ENCODE measurements at places on chromosomes 1 and 21.

DNA sequence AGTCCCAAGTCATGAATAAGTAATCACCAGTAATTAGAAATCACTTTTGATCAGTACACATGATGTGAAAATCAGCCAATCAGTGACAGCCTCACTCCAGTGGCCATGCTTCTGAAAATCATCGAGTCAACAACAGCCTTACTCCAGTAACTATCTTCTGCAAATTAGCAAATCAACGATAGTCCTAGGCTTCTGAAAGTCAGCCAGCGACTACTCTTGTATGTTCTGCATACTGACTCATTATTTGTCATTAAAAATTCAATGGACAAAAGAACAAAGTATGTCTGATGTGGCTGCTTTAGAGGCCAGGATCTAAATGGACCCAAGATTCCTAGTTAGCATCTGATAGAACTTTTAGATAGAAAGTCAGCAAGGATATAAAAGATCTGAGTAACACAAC, 102.5 kb downstream of the GPR52 start:
- DNase-seq = no peak

DNA sequence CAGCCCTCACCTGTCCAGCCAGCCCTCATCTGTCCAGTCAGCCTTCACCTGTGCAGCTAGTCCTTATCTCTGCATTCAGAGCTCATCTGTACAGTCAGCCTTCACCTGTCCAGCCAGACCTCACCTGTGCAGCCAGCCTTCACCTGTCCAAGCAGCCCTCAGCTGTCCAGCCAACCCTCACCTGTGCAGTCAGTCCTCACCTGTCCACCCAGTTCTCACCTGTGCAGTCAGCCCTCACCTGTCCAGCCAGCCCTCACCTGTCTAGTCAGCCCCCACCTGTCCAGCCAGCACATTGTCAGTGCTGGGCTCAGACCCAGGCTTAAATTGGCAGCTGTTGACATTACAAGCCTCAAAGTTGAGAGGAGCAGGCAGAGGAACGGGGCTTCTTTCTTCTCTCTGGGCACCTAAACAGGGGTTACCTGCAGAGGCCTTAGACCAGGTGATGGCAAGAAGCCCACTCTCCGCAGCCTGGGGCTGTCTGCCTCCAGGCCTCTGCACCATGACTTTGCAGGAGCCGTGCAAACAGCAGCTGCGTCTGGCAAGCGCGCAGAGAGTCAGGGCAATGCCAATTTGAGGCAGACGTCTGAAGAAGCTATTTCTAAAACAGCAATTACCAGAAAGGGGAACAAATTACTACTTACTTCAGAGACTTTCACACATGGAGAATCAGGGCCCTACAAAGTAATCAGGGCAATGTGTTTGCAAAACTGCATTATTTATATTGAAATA, 506.1 kb downstream of the NPHP4 start:
- DNase-seq = no peak

DNA sequence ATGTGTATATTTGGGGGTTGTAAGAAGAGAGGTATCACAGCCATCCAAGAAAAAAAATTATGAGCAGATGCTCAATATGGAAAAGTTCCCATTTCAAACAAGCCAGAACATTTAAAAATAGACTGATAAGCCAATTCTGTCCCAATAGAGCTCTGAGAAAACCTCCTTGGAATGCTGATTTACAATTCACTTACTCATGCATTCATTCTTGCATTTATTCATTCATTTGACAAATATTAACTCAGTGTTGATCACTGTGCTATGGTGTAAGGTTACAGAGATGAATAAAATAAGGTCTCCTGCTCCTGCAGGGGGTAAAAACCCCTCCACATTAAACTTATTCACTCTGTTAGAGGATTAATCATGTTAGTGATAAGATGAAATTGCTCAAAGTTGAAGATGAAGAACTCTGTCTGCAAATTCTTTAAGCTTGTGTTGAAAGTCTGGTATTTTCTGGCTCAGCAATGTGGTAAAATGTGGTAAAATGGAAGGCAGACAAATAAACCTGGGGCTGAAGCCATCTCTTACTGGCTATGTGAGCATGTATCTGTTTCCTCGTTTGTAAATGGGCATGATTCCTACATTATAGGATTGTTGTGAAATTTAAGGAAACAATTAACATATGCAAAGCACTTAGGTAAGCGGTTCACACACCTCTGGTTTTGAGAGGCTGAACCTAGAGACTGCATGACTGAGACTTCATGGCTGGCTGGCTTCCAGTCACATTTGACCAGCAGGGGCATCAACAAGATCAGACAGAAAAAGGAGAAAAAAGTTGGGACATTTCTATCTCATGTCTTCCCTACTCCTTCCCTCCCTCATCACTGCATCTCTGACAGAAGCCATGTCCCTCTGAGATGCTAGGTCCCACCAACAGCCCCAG, 45.0 kb upstream of the DAB1 start:
- DNase-seq = no peak

DNA sequence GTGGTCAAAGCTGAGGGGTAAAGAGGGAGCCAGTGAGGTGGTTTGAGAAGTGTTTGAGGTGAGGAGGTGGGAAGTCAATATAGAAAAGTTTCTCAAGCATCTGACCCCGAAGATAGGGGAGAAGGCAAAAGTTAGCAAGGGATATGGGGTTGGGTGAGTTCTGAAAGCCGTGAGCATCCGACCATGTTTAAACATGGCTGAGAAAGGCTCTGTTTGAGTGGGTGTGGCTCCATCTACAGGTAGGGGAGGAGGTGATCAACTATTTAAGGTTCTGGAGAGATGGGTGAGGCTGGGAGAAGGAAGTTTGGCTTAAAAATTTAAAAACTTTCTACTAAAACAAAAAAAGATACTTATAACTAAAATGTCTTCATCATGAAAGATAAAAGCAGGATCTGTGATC, 273.8 kb downstream of the KCNJ6 start:
- DNase-seq = no peak

DNA sequence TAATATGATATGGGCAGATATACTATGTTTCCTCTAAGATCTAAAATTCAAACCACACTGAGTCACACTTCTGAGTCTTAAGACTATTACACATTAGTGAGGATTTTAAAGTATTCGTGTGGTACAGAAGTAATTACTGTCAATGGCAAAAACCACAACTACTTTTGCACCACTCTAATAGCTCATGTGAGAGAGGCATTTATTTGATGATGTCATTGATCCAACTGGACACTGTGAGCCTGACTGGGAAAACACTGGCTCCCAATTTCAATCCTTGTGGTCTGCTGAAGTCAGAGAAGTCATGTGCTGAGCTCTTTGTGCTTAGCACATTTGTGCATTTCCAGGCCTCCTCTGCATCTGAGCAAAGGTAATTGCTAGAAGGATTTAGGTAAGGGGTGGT, 377.8 kb downstream of the USH2A start:
- no peak for DNase-seq

- no peak for DNase-seq
Measured at GRCh38 chr1:12099610-12100009, 36.5 kb downstream of the TNFRSF8 start.

- peak; percentile 79 for DNase-seq
Measured at GRCh38 chr1:165069829-165070228, 286.7 kb downstream of the LMX1A start.

DNA sequence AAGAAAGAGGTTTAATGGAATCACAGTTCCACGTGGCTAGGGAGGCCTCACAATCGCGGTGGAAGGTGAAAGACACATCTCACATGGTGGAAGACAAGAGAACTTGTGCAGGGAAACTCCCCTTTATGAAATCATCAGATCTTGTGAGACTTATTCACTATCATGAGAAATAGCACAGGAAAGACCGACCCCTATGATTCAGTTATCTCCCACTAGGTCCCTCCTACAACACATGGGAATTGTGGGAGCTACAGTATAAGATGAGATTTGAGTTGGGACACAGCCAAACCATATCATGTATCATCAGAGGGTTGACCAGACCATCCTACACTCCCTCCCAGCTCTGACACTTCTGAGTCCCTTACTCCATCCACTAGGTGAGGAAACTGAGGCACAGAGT, 143.9 kb upstream of the KLHDC7A start:
- no peak for DNase-seq

- DNase-seq = no peak
Measured at GRCh38 chr1:235939480-235939775, 72.7 kb upstream of the LYST start.

GRCh38 chr1:180188091-180188506, 33.4 kb downstream of the QSOX1 start:
- peak; percentile 19 for DNase-seq

- DNase-seq = no peak
Measured at GRCh38 chr21:45054227-45054926, 20.0 kb upstream of the ADARB1 start.

DNA sequence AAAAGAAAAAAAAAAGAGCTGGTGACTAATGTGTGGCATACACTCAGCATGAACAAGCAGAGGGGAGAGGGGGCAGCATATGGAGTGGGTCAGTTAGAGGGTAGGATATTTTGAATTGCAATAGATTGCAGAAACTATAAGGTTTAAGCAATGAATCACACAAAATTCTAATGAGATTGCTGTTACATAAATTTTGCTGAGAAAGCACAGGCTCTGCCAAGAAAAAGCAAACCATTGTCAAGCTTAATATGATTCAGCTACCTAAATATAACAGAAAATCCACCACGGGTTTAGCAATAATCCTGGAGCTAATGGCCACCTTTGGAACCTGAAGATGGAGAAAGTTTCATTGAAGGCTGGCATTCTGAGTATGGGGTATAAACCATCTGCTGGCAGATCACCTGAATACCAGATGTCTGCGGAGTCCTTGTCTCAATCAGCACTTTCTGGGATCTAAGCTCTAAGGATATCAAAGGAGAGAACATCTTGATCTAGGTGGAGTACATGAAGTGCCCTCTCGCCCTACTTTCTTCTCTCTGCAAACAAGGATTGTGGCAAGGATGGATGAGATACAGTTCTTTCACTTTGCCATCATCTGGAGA, 30.3 kb upstream of the ANGPTL7 start:
- no peak for DNase-seq

DNA sequence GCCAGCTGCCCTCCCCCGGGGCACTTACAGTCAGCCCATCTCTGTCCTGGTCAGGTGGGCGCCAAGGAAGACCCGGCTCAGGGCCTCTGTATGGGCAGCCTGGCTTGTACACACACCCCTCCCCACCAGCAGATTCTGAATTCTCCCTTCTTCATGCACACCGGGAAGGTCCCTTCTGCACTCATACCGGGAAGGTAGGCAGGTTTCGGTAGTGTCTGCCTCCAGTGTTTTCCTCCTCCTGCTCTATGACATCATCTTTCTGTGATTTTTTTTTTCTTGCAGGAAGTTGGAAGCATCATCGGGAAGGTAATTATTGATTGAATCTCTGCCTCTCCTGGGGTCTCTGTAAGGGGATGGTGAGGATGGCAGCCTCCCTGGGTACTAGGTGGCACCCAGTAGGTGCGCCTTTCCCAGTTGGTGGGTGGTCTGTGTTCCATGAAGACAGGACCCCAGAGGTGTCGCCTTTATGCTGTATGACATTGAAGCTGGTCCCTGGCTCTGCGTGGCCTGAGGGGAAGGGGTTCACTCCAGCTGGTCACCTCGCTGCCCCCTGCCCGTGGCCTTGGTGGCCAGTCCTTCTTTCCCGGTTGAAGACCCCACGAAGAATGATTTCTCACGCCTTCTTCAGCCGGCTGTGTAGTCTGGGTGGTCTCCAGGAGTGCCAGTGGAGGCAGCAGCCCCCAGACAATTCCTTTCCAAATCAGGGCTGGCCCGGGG, 82.1 kb upstream of the COL6A1 start:
- no peak for DNase-seq
